ENCODE measurements at places on chromosomes 4 and X.

GRCh38 chr4:87974856-87975462 is 555 bp upstream of the SPP1 start:
- no peak for DNase-seq

GRCh38 chr4:15398732-15399131 is 29.1 kb upstream of the C1QTNF7 start:
- DNase-seq = no peak

- DNase-seq = no peak
Observed at GRCh38 chr4:46016306-46016705, 107.5 kb downstream of the GABRG1 start.

DNA sequence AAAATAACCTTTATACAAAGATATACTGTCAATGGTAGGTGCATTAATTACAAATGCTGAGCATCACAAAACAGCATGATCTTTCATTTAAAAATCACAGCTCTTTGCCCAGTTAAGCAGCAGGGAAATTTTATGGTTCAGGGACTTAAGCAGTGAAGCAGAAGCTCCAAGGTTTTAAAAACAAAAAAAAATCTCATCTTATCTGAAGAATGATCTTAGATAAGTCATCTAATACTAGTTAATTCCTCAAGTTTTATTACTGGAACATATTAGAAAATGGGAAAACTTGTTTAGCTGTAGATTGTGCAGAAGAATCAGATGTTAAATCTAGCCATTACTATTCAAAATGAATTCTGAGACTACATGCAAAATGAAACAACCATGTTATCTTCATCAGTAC is 289.9 kb downstream of the GASK1B start:
- no peak for DNase-seq

DNA sequence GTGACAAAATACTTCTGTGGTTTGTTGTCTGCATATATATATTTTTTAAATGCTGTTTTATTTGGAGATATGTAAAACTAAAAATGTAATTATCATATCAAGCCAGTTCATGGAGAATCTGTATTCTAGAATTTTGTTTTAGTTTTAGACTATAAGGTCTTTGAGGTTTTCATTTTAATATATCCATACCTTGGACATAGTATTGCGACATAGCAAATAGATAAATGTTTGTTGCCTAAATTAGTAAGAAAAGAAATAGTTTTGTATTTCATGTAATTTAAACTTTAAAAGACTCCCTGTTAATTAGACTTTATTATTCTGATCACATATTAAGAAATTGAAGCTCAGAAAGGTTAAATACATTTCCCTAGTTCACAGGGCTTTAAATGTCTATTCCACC is 472.9 kb downstream of the GBA3 start:
- no peak for DNase-seq

- DNase-seq = no peak
Observed at GRCh38 chrX:17706676-17707075, 30.6 kb upstream of the SCML1 start.

DNA sequence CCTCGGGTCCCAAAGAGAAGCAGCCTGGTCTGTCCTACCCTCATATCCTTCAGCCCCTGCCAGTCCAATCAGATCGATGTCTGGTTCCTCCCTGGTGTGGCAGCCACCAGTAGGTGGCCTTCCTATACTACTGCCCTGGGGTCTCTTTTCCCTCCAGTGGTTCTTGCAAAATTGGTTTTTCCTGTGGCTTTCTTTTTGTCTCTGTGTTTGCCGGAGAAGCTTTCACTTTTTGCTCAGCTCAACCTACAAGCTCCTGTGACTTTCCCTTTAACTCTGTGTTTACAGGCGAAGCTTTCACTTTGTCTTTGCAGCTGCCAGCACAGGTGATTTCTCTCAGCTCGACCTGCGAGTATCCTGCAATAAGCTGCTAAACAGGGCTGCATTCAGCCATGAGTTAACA is 46.8 kb downstream of the UGT2A3 start:
- DNase-seq = no peak

- no peak for DNase-seq
Observed at GRCh38 chr4:156420623-156421022, 467.0 kb upstream of the CTSO start.

DNA sequence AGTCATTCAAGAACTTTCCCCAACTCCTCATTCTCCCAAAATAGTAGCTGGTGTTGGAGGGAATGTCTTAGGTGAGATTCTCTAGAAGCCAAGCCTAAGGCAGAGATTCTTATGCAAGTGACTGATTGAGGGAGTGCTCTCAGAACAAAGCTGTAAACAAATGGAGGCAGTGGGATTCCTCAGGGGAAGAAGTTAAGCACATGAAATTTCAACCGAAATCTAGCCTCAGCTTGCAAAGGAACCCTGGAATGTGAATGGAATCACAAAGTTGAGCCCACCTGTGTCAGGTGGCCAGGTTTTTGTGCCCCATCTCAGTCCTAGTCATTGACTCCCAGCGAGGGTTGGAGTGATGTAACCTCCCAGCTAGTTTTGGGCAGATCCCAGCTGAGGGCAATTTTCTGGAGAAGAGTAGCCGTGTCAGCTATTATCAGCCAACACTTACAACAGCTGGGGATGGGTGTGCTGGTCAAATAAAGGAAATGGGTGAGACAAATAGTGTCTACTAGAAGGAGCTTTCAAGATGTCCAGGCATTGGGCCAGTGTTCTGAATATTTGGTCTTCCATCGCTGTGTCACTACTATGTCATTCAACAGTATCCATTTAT is 29.7 kb upstream of the FGF2 start:
- DNase-seq = no peak

- peak; percentile 46 for DNase-seq
Observed at GRCh38 chr4:88447371-88448095, 9.4 kb upstream of the HERC5 start.

GRCh38 chr4:40046311-40046980 is 10.2 kb upstream of the N4BP2 start:
- DNase-seq = no peak

- DNase-seq = no peak
Observed at GRCh38 chrX:103513067-103513466, 6.2 kb downstream of the RAB40A start.

- no peak for DNase-seq
Observed at GRCh38 chr4:64130907-64131306, 278.3 kb downstream of the TECRL start.

DNA sequence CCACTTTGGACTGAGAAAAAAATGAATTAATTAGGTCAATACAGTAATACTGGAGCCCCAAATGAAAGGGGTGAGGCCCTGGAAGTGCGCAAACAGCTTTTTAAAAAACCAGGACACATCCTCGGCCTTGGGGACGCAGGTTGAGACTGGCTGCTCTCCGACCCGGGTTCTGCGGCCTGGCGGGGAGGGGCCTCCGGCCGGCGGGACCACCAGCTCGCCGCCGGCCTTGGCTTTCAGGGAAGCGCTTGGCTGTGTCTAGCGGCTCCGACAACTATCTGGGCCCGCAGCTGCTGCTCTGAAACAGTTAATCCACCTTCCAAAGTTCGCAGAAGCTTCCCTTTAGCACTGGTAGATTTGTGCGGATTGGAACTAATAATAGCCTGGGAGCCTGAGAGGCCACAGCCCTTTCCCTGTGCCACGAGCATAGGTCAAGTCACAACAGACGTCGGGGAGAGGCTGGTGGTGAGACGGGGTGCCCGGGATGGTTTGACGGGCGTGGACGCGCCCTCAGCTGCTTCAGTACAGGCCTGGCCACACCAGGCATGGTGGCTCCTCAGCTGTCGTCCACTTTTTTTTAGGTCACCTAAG is 1.1 kb upstream of the SEL1L3 start:
- DNase-seq = no peak

DNA sequence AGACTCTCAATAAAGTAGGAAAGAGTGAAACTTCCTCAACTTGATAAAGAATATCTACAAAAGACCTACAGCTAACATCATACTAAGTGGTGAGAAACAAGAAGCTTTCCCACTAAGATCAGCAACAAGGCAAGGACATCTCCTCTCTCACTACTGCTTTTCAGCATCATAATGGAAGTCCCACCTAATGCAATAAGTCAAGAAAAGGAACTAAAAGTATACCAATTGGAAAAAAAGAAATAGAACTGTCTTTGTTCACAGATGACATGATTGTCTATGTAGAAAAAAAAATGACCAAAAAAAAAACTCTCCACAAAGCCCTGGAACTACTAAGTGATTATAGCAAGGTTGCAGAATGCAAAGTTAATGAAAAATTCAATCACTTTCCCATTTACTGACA is 25.1 kb upstream of the SH3RF1 start:
- peak; percentile 85 for DNase-seq

- DNase-seq = no peak
Observed at GRCh38 chrX:9856588-9856987, 70.4 kb downstream of the SHROOM2 start.

- DNase-seq = no peak
Observed at GRCh38 chr4:186724058-186724863, 605 bp upstream of the FAT1 start.

GRCh38 chr4:17932041-17932440 is 89.5 kb downstream of the LCORL start:
- DNase-seq = no peak

- no peak for DNase-seq
Observed at GRCh38 chr4:17753646-17754045, 27.8 kb downstream of the FAM184B start.

GRCh38 chrX:4622486-4623167 is 909.2 kb upstream of the PRKX start:
- no peak for DNase-seq

GRCh38 chrX:2313864-2314640 is 186.7 kb downstream of the DHRSX start:
- no peak for DNase-seq

GRCh38 chr4:77453911-77454310 is 151.7 kb upstream of the CXCL13 start:
- no peak for DNase-seq

GRCh38 chr4:14903321-14903720 is 99.0 kb upstream of the CPEB2 start:
- no peak for DNase-seq

GRCh38 chr4:156000491-156000890 is 46.8 kb upstream of the CTSO start:
- DNase-seq = no peak

GRCh38 chrX:101409043-101409442 is 1.0 kb downstream of the HNRNPH2 start:
- no peak for DNase-seq

DNA sequence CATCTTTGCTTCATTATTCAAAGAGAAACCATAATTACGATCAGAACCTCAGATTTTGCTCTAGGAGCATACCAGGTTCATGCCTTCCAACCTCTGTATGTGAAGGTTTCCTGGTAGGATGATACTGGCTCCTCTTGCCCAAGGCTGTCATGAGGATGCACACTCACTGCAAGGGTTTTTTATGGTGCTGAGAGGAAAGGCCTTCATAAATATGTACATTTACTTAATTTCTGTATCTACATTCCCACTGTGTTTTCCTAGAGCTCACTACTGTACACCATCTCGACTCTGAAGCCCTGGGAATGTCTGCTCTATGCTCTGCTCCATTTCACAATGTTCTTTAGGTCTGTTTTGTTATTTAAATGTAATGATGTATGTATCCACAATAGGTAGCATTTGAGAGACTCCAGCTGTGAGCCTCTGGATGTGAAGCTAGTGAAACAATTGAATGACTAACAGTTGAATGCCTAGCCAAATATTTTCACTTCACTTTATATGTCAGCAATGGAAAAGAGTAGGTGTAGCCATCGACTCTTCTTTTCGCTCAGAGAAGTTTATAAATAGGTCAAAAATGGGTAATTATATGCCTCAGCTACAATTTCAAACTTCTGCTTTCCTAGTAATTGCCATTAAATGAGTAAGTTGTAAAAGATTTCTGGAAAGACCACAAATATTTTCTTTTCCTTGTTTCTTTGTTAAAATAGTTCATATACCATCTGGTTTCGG is 228.0 kb downstream of the PALLD start:
- DNase-seq = peak; percentile 68

DNA sequence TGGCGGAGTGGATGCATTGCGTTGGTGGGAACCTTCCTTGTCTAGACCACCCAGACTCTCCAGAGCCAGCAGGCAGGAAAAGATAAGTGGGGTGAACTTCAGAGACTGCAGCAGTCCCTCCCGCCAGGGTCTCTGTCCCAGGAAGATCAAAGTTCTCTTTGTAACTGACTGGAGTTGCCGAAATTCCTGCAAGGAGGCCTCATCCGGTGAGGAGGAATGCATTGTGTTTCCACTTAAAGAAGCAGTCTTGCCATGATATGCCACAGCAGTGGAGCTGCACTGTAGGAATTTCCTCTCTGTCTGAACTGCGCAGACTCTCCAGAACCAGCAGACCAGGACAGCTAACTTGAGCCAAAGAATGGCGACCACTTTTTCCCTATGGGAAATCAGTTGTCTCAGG is 1190.4 kb downstream of the TECRL start:
- no peak for DNase-seq

DNA sequence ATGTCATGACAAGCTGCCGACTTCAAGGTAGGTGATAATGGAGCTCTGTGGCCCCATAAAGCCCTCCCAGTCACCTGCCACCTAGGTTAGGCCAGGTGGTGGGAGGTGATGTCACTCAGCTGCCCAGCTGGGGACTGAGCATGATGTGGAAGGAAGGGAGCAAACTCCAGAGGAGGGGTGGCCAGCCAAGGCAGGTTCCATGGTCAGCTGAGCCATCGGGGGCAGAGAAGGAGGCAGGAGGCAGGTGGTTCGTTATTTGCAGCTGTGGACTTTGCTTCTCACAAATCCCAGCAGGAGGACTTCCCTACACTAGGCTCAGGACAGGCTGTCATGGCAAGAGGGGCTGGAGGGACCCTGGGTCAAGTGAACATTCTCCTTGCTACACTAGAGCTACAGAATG is 2.1 kb downstream of the CCDC120 start:
- DNase-seq = no peak

DNA sequence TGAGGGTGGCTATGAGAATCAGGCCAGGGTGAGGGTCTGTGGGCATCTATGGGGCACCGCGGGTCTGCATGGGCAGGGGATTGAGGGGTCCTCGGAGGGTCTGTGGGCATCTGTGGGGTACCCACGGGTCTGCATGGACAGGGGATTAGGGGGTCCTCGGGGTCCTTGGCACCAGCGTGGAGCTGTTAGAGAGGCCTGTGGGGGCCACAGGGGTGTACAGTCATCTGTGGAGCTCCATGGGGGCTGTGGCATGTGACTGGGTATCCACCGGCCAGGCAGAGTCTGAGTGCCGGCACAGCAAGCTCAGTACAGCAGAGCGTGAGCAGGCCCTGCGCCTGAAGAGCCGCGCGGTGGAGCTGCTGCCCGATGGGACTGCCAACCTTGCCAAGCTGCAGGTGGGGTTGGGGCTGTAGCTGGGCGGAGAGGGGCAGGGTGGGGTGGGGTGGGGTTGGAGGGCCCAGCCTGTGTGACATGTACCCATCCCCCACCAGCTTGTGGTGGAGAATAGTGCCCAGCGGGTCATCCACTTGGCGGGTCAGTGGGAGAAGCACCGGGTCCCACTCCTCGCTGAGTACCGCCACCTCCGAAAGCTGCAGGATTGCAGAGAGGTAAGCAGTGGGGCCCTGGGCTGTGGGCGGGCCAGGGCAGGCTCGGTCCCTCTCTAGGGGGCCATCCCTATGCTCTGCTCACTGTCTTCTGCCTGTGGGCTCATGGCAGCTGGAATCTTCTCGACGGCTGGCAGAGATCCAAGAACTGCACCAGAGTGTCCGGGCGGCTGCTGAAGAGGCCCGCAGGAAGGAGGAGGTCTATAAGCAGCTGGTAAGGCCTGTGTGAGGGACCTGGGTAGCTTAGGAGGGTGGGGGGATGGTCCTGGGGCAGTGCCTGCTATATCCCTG is 12.9 kb downstream of the CCDC22 start:
- DNase-seq = no peak

Data from inflammatory macrophage treated with lipopolysaccharide for 1 hour (primary cell).